ENCODE measurements at places on chromosomes 1 and 21.

DNA sequence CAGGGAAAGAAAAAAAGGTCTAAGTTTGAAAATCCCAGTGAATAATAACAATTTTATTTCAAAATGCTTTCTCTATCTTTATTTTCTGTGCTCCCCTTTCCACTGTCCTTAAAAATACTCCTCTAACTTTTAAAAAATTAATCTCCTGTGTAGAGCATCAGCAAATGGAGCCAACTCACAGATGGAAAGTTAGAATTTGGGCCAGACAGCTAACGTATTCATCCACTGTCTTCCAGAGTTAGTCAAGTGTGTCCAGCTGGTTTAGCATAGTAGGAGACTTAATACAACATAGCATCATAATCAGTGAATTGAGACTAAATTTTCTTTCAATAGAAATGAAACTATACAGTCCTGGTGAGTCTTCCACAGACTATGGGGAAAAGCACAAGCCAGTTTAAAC lies 419.0 kb upstream of the LRRC7 start:
- DNase-seq, result no peak

DNA sequence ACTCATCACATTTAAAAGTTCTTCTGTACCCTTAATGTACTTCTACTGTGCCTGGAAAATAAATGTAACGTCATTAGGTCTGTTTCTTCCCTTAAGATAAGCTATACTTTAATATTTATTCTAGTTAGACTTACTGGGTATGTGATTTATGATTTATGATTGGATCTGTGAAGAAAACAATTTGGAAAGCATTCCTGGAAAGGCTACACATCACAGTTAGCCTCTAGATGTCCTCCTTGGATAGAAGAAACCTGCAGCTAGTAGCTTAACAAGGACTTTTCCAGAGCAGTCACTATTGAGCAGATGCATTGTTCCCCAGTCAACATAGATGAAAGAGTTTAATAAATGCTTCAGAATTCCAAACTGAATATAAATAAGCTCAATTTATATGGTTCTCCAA lies 22.2 kb upstream of the ABL2 start:
- DNase-seq, result no peak

- no peak for DNase-seq
Measured at GRCh38 chr1:228162286-228163006, 3.2 kb upstream of the IBA57 start.

- no peak for DNase-seq
Measured at GRCh38 chr1:113692824-113693431, 66.4 kb downstream of the PHTF1 start.

DNA sequence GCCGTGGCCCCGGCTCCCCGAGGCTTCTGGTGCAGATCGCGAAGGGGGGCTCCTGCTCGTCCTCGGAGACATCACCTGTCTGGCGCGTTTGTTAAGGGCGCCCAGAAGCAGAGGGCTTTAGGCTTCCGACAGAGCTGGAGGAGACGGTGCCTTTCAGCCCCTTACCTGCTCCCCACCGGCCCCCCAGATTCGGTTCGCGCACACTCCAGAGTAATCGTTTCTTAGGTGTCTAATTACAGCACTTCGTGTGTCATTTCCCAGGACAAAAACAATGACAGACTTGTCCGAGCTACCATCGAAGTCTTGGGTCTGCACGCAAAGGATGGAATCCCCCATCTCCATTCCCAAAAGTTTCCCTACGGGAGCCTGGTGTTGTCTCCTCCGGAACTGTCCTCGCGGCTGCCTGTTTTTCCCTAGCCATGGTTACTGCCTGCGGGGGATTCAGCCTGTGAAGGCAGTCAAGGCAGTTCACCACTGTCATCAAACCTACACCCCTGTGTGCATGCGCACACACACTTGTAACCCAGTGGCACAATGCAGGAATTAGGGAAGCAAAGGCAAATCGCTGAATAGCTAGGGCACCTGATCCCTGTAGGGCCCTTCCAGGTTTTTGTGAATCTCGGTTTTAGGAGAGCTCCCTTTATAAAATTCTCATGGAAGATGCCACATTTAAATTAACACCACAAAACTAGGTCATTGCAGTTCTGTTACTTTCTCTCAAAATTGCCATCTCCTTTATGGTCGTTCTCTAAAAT lies 738 bp upstream of the CDC42BPA start:
- no peak for DNase-seq

GRCh38 chr21:42245331-42246193 lies 26.6 kb downstream of the ABCG1 start:
- no peak for DNase-seq

- DNase-seq, result no peak
Measured at GRCh38 chr1:179510038-179510437, 65.7 kb downstream of the NPHS2 start.

- DNase-seq, result no peak
Measured at GRCh38 chr1:29227511-29227910, 3.2 kb downstream of the MECR start.

DNA sequence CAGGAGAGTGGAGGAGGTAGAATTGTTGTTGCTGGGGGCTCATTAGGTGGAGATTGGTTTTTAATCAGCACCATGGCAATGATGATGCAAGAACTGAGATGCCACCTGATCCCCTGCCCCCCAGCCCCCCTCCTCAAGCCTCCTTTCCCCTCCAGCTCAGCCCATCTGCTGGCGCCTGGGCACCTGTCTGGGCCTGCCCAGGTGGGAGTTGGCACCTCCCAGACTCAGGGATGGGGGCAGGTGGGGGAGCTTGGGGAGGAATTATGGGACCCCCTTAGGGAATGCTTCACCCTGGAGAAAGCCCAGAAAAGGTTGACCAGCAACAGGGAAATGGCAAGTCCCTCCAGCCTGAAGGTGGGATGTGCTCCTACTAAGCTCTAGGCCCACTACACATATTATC lies 1.5 kb upstream of the NHLH1 start:
- DNase-seq, result no peak

DNA sequence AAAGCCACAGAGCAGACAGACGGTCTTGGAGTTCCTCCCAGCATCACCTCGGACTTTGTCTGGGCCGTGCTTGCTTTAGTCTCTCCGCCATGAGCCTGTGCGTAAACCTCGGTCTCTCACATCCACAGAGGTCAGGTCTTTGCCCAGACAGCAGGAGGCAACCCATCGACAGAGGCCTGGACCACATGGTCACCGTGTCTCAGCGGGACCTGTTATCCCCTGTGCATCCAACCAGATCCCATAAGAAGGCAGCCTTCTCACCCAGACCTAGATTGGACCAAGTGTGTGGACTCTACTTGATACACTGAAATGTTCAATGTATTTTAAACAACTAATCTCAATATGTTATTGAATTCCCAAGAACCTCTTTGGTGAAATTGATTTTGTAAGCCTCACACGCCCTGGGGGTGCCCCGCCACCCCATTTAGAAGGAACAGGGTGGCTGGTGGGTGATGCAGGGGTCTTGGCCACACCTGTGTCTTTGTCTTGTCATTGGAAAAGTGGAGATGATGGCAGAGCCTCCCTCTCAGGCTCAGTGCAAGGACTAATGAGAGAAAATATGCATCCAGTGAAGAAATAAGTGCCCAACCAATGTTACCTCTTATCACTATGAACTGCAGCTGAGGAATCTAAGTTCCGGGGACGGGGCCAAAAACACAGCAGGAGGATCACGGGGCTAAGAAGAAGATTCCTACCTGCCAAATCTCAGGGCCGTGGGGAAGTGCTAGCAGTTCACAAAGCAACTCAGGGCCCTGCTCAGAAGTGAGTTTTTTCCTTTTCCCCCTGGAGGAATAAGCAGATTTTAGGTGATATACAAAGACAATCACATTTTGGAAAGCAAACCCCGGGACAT lies 101.6 kb upstream of the BACE2 start:
- no peak for DNase-seq

GRCh38 chr1:154749078-154749760 lies 120.9 kb downstream of the KCNN3 start:
- DNase-seq, result no peak

- DNase-seq, result no peak
Measured at GRCh38 chr1:88800382-88801051, 90.8 kb downstream of the GTF2B start.
